ENCODE measurements at places on chromosomes 11 and 22. TPM values are rescaled to one million over a fixed set of nuclear protein-coding genes. Genes with fewer than 3 reads are reported as not detected.
A peak's percentile ranks its signal among the peaks of the same experiment; 100 is the strongest.

DNA sequence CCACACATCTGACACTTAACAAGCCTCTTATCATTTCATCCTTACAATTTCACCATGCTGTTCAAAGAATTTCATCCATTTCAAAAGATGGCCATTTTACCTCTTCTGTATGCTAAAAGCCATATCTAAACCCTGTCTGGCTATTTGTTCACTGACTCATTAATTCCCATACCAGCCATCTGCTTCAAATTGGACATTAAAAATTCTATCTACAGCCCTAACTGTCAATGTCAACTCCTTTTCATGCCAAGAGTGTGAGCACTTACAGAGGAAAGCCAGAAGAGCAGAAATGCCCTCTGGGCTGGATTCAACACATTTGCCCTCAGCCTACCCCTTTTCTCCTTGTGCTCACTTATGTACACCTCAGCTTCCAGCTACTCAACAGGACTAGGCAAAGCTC is 59.2 kb downstream of the SYTL2 start:
- no peak for DNase-seq
- H3K27ac ChIP-seq = peak overlapping the region; percentile 92

GRCh38 chr11:84899740-84900139 is 727.4 kb downstream of the DLG2 start:
- H3K27me3 ChIP-seq = no peaks in the 10 kb centered on the region
- no peak overlapping the region for H3K27ac ChIP-seq
- DNase-seq = no peak
- no peaks in the 10 kb centered on the region for H3K4me1 ChIP-seq
- H3K4me3 ChIP-seq = no peak overlapping the region
- H3K36me3 ChIP-seq = no peaks in the 10 kb centered on the region

- H3K4me3 ChIP-seq = no peak overlapping the region
- DNase-seq = no peak
- H3K27me3 ChIP-seq = no peaks in the 10 kb centered on the region
- H3K36me3 ChIP-seq = no peaks in the 10 kb centered on the region
These were observed 11.5 kb downstream of the RELT start for GRCh38 chr11:73387594-73388264.

DNA sequence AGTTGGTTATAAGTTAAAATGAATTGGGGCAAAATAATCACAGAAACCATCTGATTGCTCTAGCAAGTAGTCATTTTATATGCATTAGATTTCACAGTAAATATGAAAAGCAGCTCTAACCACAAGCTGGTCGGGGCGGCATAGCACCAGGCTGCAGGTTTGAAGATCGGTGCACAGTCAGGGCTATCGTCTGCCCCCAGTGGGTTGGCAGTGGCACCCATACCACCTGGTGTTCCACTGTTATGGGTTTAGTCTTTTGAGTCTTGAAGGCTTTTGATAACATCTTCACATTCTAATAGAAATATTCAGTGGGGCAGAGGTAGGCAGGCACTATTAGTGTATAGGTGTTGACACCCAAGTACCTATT is 62.1 kb downstream of the GRK3 start:
- peaks cover 14% of the 10 kb centered on the region for H3K4me1 ChIP-seq
- H3K27me3 ChIP-seq = no peaks in the 10 kb centered on the region
- H3K27ac ChIP-seq = no peak overlapping the region
- DNase-seq = no peak
- no peak overlapping the region for H3K4me3 ChIP-seq

GRCh38 chr11:27281276-27281675 is 81.7 kb downstream of the CCDC34 start:
- H3K4me1 ChIP-seq = no peaks in the 10 kb centered on the region
- peaks cover 21% of the 10 kb centered on the region for H3K27me3 ChIP-seq
- no peak overlapping the region for H3K27ac ChIP-seq
- no peak overlapping the region for H3K4me3 ChIP-seq

DNA sequence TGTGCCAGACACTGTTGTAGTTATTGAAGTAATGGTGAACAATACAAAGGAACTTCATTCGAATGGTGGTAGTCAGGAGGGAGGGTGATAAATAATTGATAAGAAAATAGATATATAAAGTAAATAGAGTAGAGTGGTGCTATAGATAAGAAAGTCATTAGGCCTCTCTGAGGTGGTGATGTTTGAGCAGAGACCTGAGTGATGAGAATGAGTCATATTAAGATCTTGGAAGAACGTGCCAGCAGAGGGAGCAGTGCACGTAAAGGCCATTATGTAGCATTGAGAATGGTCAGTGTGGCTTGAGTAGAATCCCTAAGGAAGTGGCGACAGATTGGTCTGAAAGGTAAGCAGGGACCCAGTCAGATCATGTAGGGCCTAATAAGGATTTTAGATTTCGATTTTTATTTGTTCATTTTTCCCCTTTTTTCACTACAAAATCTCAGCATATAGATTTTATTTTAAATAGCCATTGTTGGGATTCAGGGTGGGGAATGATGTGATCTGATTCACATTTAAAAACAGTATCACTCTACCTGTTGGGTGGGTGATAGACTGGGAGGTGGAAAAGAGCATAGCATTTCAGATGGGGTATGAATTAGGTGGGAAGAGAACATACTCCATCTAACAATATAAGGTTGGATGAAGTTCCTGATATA is 44.7 kb downstream of the CCDC90B start:
- no peaks in the 10 kb centered on the region for H3K4me1 ChIP-seq
- no peak for DNase-seq
- no peaks in the 10 kb centered on the region for H3K27me3 ChIP-seq
- no peak overlapping the region for H3K4me3 ChIP-seq
- H3K27ac ChIP-seq = no peak overlapping the region

DNA sequence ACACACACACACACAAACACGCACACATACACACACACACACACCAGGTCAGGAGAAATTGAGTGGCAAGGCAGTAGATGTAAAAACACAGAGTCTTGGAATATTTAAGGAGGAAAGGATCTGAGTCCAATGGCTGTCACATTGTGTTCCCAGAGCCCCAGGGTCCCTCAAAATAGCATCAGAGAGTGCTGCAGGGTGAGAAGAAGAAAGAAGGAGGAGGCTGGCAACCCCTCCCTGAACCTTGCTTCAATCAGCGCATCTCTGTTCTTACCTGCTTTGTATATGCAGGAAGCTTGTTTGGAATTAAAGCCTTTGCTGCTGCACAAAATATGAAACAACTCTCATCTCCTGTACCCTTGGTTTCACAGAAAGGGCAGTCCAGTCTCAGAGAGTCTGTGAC is 406.5 kb downstream of the MIAT start:
- peaks cover 15% of the 10 kb centered on the region for H3K27me3 ChIP-seq
- no peak overlapping the region for H3K27ac ChIP-seq
- DNase-seq = no peak

GRCh38 chr11:94884376-94884775 is 89.0 kb downstream of the CWC15 start:
- DNase-seq = no peak
- H3K36me3 ChIP-seq = no peaks in the 10 kb centered on the region
- H3K4me1 ChIP-seq = peaks cover 4% of the 10 kb centered on the region
- H3K4me3 ChIP-seq = no peak overlapping the region

- H3K4me3 ChIP-seq = no peak overlapping the region
- no peak overlapping the region for H3K27ac ChIP-seq
- no peak for DNase-seq
- no peaks in the 10 kb centered on the region for H3K27me3 ChIP-seq
- H3K36me3 ChIP-seq = peaks cover 3% of the 10 kb centered on the region
- H3K4me1 ChIP-seq = peaks cover 9% of the 10 kb centered on the region
These were observed 26.3 kb downstream of the RNF141 start for GRCh38 chr11:10514709-10515108.

DNA sequence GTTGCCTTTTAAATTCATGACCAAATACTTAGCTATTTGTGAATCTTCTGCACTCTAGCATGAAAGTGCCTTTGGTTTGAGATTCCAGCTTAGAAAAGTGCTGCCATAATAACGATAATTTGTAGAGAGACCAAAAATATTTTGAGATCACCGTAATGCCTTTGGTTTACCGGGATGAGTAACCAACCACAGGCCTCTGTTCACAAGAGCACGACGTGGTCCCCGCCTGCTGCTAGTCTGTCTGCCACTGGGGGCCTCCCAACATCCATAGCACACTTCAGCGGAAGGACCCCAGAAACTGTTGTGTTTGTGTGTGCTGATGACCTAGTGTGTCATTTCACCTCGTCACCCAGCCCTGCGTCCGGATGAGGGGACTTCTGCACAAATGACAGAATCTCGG is 67.0 kb upstream of the RASSF10 start:
- no peak overlapping the region for H3K4me3 ChIP-seq
- H3K27me3 ChIP-seq = peaks cover 24% of the 10 kb centered on the region
- H3K4me1 ChIP-seq = no peaks in the 10 kb centered on the region
- no peaks in the 10 kb centered on the region for H3K36me3 ChIP-seq

DNA sequence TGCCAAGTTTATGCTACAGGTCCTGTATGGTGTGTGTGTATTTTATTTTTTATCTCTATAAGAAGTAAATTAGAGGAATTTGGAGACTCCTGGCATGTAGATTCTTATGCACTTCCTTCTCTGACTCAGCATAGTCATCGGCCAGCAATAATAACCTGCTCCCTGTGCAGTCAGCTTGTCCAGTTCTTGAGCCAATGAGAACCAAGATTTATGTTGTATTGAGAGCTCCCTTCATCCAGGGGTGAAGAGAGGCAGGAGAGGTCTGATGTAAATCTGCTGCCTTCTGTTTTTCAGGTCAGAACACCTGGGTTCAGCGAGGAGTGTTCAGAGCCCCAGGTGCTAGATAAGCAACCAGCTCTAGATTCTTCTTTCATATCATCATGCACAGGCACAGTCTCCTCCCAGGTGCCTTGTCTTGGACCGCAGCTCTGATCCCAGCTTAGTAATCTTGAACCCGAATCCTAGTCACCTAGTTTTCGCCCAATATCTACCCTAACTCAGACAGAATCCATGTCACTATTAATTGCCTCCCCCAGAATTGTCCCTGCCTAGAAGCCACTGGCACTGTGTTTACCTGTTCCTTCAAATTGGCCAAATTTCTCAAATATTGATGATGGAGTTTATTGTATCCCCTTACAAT is 328.2 kb upstream of the NCAM1 start:
- peaks cover 25% of the 10 kb centered on the region for H3K27me3 ChIP-seq
- H3K4me3 ChIP-seq = no peak overlapping the region
- DNase-seq = no peak
- no peak overlapping the region for H3K27ac ChIP-seq

DNA sequence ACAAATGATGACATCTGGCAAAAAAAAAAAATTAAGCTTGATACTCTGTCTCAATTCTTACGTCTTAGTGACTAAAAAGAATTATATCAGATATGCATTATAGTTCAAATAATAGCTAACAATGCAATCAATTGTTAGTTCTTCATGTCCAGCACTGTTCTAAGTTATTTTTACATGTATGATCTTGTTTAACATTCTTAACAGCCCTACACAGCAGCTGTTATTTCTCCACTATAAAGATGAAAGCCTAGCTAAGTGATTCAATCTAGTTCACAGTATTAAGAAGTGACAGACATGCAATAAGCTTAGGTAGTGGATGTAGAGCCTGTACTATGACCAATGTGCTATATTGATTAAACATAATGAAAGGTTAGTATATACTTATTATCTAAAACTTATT is 4.1 kb downstream of the ZNF214 start:
- H3K27me3 ChIP-seq = peaks cover 38% of the 10 kb centered on the region
- H3K36me3 ChIP-seq = no peaks in the 10 kb centered on the region
- H3K4me1 ChIP-seq = peaks cover 6% of the 10 kb centered on the region

- no peaks in the 10 kb centered on the region for H3K27me3 ChIP-seq
- DNase-seq = no peak
- H3K27ac ChIP-seq = no peak overlapping the region
- no peaks in the 10 kb centered on the region for H3K36me3 ChIP-seq
- H3K4me1 ChIP-seq = peaks cover 4% of the 10 kb centered on the region
These were observed 79.7 kb downstream of the KIRREL3 start for GRCh38 chr11:126920833-126921232.

GRCh38 chr22:48488611-48489511 is 1338.8 kb downstream of the BRD1 start:
- no peak overlapping the region for H3K27ac ChIP-seq
- H3K27me3 ChIP-seq = peaks cover 73% of the 10 kb centered on the region
- no peaks in the 10 kb centered on the region for H3K4me1 ChIP-seq
- H3K4me3 ChIP-seq = no peak overlapping the region
- H3K36me3 ChIP-seq = no peaks in the 10 kb centered on the region

GRCh38 chr11:12818333-12819015 is 144.3 kb downstream of the TEAD1 start:
- H3K27me3 ChIP-seq = peaks cover 46% of the 10 kb centered on the region
- no peak overlapping the region for H3K4me3 ChIP-seq
- H3K4me1 ChIP-seq = no peaks in the 10 kb centered on the region
- no peaks in the 10 kb centered on the region for H3K36me3 ChIP-seq

DNA sequence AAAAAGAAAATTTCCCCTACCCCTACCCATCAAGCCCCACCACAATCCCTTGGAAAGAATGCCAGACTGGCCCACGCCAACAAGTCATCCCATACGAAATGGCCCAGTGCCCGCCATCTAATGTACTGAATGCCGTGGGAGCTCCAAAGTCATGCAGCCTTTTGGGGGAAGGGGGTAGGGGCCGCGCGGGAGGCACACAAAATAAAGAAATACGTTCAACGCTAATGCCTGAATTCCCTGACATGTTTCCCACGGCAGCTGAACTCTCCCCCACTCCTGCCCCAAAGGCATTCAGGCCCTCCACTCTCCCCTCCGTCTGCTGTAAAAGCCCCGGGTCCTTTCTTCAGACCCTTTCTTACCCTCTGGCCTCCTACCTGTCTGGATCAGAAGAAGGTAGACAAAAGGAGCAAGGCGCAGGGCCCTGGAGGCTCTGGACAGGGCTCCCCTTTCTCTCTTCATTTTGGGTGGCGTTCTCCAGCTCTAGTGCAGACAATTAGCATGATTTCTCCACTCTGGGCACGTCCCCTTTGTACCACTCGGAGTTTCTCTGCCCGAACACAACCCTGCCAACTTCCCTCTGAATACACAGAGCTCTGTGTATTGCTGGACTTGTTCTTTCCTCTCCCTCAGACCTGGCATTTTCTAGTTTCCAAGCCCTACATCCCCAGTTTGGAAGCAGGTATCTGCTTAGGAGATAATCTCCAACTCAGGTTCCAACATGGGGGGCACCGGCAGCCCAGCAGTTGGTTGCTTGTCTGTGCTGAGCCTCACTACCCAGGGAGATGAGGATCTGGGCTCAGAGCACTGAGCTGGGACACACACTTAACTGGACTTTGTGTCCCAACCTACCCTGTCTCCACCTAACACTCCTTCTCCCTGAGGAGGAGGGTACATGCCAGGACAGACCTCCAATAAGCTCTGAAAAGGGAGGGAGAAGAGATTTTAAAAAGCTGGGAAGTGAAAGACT is at the start of gene HEPACAM:
HEPACAM (minus strand) TSS at position 500 of the 967 bp plus-strand sequence; CDS start at position 459, 41 bp downstream.
- H3K27ac ChIP-seq = no peak within 1 kb of the TSS
- H3K4me3 ChIP-seq = no peak within 1 kb of the TSS
- no peaks in the 10 kb centered on the region for H3K27me3 ChIP-seq
- no peaks in the 10 kb centered on the region for H3K36me3 ChIP-seq

- H3K4me1 ChIP-seq = no peaks in the 10 kb centered on the region
- no peak overlapping the region for H3K27ac ChIP-seq
- H3K4me3 ChIP-seq = no peak overlapping the region
- DNase-seq = no peak
- no peaks in the 10 kb centered on the region for H3K36me3 ChIP-seq
These were observed 515.7 kb downstream of the BUD13 start for GRCh38 chr11:116257092-116257491.

TUBA8 gene
- total RNA-seq = 1.2 TPM

SMIM38 gene
- total RNA-seq = 0.19 TPM

APOL3 gene
- total RNA-seq = 56.3 TPM

OR10A2 gene
- not detected for total RNA-seq

SSH3 gene
- total RNA-seq = 4.6 TPM

OR52D1 gene
- total RNA-seq = not detected

METTL15 gene
- total RNA-seq = 17.2 TPM

SCUBE1 gene
- total RNA-seq = 0.08 TPM
